MM.1S (cell line): ENCODE measurements at places on chromosomes 16 and 17.
A peak's percentile ranks its signal among the peaks of the same experiment; 100 is the strongest.

- DNase-seq = no peak
These were observed 4.8 kb upstream of the MAPT start for GRCh38 chr17:45889579-45889978.

DNA sequence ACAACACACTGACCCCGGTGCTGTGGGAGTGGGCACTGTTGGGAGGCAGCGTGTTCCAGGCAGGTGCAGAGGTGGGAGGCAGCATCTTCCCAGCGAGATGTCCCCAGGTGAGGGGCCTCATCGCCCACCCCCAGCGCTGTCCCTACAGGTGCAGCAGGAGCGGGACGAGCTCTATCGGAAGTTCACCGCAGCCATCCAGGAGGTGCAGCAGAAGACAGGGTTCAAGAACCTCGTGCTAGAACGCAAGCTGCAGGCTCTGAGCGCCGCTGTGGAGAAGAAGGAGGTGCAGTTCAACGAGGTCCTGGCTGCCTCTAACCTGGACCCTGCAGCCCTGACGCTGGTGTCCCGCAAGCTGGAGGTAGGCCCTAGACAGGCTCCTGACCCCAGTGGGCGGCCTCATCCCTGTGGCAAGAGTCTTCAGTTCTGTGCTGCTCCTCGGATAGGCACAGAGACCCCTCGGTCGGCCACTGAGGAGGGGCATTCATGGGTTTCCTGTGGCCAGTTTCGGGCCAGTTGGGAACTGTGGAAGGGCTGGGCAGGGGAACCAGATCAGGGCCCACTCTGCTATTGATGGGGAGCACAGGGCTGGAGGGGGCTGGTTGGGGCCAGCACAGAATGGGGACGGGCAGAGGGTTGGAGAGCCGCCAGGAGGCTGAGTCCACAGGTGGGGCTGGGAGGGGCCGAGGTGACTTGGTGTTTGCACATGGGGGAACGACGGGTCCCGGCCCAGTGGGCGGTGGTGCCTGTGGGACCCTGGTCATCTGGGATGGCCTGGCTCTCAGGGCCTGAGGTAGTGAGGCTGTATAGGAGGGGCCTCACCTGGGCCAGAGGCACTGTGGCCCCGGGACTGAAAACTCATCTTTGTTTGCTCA, 21.1 kb upstream of the DBNDD1 start:
- DNase-seq = no peak

- no peak for DNase-seq
These were observed 71.5 kb downstream of the WWP2 start for GRCh38 chr16:69833357-69834282.

GRCh38 chr17:6780886-6781285, 4.9 kb downstream of the FBXO39 start:
- no peak for DNase-seq

DNA sequence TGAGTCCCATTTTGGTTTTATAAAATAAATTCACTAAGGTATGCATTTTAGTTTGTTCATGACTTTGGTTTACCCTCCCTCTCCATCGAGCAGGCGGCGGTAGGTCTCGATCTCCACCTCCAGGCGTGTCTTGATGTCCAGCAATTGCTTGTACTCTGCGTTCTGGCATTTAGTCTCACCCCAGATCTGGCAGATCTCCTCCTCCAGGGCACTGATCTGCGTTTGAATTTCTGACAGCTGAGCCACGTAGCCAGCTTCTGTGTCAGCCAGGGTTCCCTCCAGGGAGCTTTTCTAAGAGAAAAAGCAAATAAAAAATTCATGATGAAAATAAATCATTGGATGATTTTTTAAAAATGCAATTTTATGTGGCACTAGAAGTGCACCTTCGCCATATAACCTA, 4.2 kb downstream of the KRT24 start:
- no peak for DNase-seq

GRCh38 chr16:57576429-57576870, 34.0 kb downstream of the ADGRG5 start:
- DNase-seq = peak; percentile 80

DNA sequence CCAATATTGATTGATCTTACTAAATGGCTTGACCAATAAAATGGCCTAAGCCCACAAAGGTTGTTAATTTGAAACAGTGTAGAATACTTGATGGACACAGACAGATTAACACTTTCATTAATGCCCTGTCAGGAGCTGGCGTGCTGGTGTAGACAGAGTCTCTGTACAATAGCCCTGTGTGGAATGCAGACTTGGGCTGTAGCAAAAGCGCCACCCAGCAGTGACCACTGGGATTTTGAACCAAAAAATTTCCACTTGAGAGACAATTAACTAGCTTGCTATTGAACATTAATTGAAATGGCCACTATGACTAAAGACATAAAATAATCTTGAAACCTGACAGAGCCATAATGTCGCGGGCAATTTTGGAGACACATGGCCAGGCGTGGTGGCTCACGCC, 19.7 kb upstream of the GUCY2D start:
- no peak for DNase-seq

DNA sequence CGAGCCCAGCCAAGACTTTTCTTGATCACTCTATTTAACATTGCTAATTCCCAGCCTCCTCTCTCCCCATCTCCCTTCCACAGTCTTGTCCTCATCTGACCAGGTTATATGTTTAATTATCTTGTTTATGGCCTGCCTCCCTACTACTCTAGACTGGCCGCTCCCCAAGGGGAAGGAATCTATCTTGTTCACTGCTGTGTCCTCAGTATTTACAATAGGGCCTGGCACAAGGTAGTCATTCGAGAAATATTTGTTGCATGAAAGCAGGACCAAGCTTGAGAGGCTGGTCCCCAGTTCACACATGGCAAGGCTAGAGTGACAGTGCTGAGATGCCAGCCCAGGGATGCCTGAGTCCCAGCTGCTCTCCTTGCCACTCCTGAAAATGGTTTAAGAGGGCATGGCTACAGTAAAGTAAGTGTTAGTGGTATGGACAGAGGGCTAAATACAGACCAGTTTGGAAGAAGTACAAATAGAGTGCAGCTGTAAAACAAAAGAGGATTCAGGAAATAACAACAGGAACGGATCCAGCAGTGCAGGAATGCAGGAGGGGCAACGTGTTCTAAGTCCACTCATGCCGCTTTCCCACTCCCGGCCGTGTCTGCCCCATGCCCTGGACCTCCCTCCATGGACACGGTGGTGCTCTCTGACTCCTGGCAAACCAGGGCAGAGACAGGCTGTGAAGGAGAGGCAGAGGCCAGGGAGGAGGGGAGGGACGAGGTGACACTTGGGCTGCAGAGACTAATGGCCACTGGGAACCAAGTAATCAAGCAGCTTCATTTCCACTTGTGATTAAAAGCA, 65.6 kb downstream of the TOM1L2 start:
- no peak for DNase-seq

- DNase-seq = no peak
These were observed 117.4 kb downstream of the HIC1 start for GRCh38 chr17:2172077-2172851.

GRCh38 chr16:6837722-6838121, 494.9 kb upstream of the RBFOX1 start:
- DNase-seq = no peak

GRCh38 chr16:20339744-20340143, 12.4 kb upstream of the GP2 start:
- no peak for DNase-seq

- DNase-seq = no peak
These were observed 771 bp upstream of the OVCA2 start for GRCh38 chr17:2040942-2041560.

DNA sequence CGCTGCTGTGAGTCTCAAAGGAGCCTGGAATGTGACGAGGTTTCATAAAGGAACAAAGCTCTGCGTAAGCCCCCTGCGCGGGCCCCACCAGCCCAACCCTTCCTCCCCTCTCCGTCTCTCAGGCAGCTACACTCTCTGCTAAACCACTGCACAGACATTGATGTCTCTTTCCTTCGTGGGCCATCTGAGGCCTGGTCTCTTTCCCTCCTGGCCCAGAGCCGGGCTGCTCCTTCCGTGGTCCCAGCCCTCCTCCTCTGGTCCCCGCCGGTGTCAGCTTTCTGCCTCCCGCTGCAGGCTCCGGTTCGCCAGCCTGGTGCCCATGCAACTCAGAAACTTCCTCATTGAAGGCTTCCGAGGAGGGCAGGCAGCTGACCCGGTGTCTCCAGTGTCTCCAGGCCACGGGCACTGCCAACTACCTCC, 7.4 kb downstream of the SCARF1 start:
- no peak for DNase-seq

- DNase-seq = no peak
These were observed 184.8 kb downstream of the BCAS3 start for GRCh38 chr17:60862482-60862881.

GRCh38 chr17:13626703-13627102, 25.0 kb upstream of the HS3ST3A1 start:
- no peak for DNase-seq

GRCh38 chr17:49525831-49526741, 31.0 kb downstream of the NGFR start:
- DNase-seq = no peak

- DNase-seq = no peak
These were observed 100.9 kb downstream of the C16orf95 start for GRCh38 chr16:87216148-87216840.

DNA sequence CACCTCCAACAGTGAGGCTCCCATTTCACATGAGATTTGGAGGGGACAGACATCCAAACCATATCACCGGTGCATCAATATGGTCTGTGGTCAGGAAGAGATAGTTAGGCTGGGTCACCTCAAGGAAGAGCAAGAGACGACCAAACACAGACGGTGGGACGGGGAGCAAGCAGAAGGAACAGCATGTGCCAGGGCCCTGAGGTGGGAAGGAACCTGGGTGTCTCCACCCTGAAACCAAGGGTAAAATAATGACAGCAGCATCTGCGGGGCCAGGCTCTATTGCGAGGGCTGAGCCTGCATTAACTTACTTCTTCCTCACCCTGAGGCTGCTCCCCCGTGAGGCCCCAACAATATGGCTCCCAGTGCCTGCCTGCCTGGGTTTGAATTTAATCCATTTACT, 8.9 kb upstream of the PRSS21 start:
- DNase-seq = no peak

DNA sequence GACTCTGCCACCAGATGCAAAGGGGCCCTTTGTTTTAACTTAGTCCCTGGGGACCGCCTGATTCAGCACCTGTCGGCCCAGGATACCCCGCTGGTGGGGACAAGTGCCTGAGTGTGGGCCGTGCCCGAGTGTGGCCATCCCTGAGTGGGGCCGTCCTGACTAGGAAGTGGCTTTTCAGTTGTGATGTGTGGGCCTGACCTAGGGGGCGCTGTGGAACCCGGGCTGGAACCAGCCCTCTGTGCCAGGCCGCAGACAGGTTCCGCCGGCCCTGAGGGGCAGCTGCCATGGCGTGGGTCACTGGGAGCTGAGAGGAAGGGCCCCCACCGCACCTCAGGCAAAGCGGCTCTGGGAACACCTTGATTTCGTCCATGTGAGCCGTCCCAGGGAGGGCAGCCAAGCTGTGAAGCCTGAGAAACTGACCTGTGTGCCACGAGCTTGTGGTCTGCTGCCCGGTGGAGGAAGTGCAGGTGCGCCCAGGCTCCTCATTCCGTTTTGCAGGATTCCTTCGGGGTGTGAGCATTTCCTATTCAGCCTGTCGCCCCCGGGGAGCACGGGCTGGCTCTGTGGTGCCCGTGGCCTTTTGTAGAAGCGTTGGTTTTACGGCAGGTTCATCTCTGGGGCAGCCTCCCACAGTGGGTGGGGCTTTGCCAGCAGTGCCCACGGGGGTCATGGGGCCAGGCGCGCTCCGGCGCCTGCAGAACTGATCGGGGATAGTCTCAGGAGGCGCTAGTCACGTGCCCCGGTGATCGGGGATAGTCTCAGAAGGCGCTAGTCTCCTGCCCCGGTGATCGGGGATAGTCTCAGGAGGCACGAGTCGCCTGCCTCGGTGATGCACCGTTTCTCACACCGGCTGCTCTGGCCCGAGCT, 5.3 kb downstream of the RPL13 start:
- peak; percentile 35 for DNase-seq

GRCh38 chr16:53022374-53022773, 30.3 kb downstream of the CHD9NB start:
- DNase-seq = no peak

DNA sequence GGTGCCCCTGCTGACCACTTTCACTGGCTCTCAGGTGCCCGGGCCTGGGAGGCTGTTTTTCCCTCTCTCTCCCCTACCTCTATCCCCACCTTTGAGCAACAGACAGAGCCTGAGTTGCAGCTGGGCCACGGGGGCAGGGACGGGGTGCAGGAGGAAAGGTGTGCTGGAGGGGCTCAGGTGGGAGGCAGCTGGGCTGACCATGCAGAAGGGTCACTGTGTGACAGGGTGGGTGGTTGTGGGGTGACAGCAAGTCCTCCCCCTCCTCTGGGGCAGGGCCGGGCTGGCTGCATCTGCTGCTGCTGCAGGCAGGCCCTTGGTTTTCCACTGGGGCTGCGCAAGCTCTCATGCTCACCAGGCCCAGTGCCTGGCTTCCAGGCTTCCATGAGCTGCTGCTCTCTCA, 6.6 kb downstream of the ZNF319 start:
- no peak for DNase-seq

- DNase-seq = no peak
These were observed 23.0 kb downstream of the ARHGAP27 start for GRCh38 chr17:45409659-45410076.

DNA sequence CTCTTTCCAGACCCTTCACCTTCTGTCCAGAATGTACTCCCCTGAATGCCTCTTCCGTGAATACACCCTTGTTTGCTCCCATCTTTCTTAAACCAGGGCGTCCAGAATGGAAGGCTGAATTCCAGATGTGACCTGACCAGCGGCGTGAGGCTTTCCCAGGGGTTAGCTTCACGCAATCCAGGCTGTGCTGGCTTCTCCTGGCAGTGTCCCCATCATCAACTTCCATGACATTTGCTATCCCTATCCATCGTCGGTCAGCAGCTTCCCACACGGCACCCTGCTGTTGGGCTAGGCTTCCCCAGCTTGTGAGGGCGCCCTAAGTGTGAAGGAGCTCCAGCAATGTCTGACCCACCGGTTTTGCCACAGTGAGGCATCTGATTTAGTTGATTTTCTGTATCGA, 339.8 kb upstream of the TNRC6C start:
- no peak for DNase-seq

DNA sequence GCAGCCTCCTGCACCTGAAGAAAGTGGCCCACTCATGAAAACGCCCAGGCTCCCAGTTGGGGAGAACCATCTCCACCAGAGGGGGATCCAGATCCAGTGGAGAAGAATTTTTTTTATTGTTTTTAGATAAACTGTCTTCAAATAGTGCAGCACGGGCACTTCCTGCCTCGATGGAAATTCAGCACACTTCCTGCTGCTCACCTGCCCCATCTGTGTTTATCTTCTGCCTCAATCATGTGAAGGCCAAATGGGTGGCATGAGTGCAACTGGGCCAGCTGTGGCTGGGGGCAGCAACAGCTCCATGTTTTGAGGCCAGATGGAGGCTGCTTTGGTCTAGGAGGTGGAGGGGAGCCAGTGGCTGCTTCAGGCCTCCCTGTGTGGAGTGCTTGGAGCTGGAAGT, 75.9 kb upstream of the WSB1 start:
- DNase-seq = peak; percentile 23

DNA sequence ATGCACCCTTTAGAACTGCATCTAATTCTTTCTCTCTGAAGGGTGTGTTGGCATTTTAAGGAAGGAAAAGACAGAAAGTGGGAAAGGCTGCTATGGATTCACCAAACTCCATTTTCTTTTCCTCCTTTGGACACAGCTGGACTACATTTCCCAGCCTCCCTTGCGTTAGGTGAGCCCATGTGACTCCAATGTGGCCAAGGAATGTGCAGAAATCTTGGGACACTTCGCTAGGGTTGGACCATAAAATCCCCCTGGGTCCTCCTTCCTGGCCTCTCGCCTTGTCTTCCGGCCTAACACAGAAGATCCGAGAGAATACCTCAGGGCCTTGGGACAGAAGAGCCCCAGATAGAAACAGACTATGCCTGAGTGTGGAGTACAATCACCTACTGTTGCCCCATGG, 56.3 kb downstream of the ABCC12 start:
- DNase-seq = no peak
